ENCODE measurements at places on chromosomes 1 and 21.

GRCh38 chr1:85318217-85318616, 41.8 kb upstream of the BCL10 start:
- no peak for DNase-seq

- no peak for DNase-seq
These were observed 35.5 kb downstream of the COA6 start for GRCh38 chr1:234408757-234409156.

GRCh38 chr1:82778612-82779011, 977.9 kb downstream of the ADGRL2 start:
- no peak for DNase-seq

- DNase-seq: no peak
These were observed 14.4 kb upstream of the USH2A start for GRCh38 chr1:216437603-216438002.

DNA sequence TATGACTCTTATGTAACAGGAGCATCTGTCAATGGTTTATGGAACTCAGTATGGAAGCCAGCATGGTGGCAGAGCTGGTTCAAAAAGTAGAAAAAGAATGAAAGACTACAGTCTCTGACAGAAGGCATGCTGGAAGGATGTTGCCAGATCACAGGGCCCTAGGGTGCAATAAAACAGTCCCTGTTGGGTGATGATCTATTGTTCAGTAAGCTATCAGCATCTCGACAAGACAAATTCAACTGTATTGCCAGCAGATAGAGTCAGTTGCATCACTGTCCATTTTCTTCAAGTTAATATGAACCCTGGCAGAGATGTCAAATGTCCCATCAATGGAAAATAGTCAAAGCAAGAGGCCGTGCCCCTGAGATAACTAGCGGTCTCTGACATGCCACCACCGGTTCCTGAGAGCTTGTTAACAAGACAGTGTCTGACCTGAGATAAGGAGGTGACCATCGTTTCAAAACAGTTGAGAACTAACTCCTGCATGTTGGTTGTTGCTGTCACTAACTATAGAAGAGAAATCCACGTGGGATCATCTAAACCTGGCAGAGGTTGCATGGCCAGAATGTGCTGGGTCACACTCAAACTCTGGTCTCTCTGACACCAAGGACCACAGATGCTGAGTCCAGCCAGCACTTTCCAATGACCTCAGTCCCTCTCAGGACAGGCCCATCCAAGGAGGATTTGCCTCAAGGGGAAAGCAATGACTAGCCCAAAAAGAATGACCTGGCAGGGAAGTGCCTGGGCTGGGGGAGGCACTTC, 125.9 kb downstream of the RIPK4 start:
- no peak for DNase-seq

- DNase-seq: no peak
These were observed 31.4 kb upstream of the DMBX1 start for GRCh38 chr1:46458190-46458589.

DNA sequence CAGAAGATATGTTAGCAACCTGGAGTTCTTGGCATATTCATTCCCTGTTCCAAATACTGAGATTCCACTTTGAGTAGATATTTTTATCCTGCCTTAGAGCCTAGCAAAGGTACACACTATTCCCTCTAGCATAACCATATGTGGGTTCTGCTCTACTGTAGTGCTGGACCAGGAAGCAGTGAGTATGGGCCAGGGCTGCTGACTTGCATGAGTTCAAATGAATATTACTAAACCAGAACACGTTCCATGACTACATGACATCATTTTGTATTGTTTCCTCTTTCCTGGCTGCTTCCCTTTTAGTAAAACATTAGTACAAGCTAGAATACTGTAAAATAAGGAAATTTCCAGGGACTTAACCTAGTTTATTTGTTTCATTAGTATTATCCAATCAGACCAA, 41.1 kb downstream of the TNFSF18 start:
- no peak for DNase-seq

DNA sequence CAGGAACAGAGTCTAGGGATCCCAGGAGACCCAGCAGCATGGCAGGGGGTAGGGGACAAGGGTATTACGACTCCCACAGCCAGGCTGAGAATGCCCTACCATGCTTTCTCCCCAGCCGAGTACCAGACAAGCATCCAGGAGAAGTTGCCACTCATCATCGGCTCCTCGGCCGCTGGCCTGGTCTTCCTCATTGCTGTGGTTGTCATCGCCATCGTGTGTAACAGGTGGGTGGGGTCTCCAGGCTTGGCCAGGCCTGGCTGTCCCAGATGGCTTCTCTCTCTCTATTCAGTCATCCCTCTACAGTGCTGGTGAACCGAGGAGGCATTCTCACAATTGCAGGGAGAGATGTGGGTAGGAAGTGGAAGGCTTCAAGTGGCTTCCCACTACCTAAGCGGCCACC, 77.3 kb downstream of the LACTBL1 start:
- DNase-seq: no peak

DNA sequence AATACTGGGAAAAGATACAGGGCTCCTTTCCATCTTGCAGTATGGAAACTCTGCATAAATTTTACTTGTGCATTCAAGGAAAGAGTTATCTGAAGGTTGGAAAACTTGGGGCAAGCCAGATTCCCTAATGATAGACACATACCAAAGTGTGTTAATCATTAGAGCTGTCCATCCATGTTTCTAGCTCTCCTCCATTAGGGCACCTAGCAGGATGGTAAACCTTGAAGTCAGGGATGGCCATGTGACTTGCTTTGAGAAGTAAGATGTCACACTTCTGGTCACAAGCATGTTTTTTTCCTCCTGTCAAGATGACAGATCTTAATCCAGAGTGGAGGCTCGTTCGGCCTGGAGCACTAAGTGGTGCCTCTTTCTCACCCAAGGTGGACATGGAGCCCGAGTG, 241.9 kb upstream of the RUNX1 start:
- DNase-seq: no peak

GRCh38 chr1:12166834-12167492, at the start of gene TNFRSF1B:
Gene TNFRSF1B, plus strand, starts transcription at chr1:12166991. Its CDS starts 101 bp downstream, at chr1:12167092.
- DNase-seq: no peak

GRCh38 chr1:174364996-174365736, 82.6 kb upstream of the GPR52 start:
- no peak for DNase-seq

GRCh38 chr1:58447886-58448285, 98.6 kb downstream of the OMA1 start:
- no peak for DNase-seq

DNA sequence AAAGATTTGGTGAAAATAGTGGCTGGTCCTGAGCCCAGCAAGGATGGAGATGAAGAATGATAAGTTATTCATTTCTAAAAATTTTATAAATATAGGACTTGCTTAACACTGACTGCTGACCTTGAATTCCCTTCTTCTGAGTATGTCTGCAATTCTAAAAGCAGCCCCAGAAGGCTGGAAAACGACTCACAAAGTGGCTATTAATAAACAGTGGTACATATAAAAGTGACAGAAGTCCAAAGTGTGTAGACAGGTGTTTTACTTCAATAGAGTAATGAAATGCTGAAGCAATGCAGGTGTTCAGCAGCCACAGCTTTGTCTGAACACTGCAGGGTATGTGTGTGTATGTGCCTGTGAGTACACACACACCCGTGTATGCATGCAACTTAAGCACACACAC, 219.0 kb upstream of the NRIP1 start:
- DNase-seq: no peak

All from epithelial cell of prostate (primary cell).